ENCODE measurements at places on chromosomes 5 and 9.

DNA sequence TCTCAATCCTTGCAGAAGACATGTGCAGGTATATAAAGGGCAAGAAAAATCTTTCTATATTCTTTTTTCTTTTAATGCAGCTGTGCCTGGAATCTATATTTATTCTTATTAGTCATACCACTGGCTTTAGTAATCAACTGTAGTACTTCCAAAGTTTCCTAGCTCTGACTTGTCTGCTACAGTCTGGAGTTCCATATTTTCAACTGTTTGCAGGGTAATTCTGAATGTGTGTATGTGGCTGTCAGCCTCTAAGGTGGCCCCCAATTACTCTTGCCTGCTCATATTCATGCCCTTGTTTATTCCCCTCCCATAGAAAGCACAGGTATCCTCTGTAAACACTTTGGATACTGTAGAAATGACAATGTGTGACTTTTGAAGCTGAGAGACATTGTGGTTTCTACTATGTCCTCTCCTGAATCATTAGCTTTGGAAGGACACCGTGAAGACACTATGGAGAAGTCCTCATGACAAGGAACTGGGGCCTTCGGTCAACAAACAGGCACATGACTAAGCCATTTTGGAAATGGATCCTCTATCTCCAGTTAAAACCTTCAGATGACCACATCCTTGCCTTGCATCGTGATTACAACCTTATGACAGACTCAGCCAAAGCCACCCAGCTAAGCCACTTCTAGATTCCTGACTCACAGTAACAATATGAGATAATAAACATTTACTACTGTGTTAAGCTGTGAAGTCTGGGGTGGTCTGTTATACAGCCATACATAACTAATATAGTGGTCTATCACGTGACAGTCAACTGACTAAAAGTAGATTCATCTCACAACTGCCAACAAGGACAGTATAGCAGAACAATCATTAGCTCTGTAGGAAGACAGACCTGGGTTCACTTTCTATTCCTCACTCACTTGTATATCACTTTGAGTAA, 49.5 kb upstream of the SUSD1 start:
- DNase-seq = no peak

- no peak for DNase-seq
Measured at GRCh38 chr9:105319202-105319813, 74.9 kb downstream of the SLC44A1 start.

- no peak for DNase-seq
Measured at GRCh38 chr9:130672466-130672865, 8.1 kb downstream of the PRDM12 start.

- no peak for DNase-seq
Measured at GRCh38 chr5:19855031-19855430, 133.0 kb downstream of the CDH18 start.

DNA sequence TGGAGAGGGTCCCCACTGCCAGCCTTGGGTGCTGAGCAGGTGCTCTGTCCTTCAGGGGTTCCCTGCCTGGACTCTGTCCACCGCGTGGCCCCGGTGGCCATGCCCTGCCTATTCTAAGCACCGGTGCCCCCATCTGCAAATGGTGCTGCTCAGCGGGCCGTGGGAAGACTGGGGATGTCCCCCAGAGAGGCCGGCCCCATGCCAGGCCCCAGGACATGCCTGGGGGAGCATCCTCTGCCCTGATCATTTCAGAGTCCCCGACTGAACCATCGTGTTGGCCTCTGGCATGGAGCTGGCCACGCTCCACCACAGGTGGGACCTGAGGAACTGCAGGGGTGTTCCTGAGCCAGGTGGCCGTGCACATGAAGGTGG, 64.7 kb downstream of the RXRA start:
- DNase-seq = no peak

GRCh38 chr5:180013678-180014077, 57.9 kb downstream of the RNF130 start:
- no peak for DNase-seq

- DNase-seq = no peak
Measured at GRCh38 chr9:135609366-135609955, 29.9 kb downstream of the GLT6D1 start.

DNA sequence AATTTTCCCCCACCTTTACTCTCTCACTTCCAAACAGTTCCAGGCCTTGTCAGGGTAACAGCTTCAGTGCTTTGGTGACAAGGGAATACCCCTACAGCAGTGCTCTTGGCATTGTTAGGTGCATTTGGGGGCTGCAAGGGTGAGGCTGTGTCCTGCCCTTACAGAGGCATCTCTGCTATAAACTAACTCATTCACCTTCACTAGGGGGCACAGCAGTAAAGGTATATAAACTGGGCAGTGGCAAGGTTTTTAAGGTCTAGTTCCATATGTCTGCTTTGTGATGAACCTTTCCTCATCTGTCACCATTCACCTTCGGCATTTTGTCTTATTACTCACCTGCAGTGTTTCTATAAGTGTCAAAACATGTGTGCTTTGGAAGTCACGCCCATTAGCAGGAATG, 79.1 kb upstream of the GPR151 start:
- DNase-seq = no peak

DNA sequence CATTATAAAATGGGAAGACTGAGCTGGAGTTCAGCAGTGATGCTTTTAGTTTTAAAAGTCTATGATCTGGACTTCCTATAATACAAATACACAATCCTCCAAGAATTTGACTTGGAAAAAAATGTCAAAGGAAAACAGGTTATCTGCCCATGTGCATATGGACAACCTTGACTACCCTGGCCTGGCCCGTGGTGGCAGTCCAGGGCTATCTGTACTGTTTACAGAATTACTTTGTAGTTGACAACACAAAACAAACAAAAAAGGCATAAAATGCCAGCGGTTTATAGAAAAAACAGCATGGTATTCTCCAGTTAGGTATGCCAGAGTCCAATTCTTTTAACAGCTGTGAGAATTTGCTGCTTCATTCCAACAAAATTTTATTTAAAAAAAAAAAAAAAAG, 17.3 kb downstream of the MOCS2 start:
- no peak for DNase-seq

- no peak for DNase-seq
Measured at GRCh38 chr5:65927503-65928321, 1.3 kb downstream of the ERBIN start.

- DNase-seq = no peak
Measured at GRCh38 chr5:56761151-56761885, 54.0 kb upstream of the MAP3K1 start.

DNA sequence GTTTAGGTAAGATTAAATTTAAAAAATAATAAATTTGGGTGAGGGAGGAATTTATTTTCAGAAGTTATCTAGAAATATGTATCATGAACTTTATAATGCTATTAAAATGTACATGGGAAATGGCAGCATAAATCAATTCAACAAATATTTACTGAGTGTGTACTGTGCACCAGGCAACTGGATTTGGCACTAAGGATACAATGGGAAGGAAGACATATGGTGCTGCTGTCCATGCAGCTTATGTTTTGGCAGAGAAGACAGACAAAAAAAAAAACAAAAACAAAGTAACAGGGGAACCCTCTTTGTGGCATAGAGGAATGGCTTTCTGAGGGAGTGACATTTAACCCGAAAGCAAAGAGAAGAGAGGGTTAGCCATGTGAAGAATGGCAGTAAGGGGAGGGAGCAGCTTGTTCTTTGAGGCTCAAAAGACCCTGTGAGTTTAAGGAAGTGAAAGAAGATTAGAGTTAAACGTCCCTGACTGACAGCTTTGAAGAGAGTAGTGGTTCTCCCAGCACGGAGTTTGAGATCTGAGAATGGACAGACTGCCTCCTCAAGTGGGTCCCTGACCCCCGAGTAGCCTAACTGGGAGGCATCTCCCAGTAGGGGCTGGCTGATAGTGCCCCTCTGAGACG, 23.9 kb downstream of the CNTRL start:
- DNase-seq = no peak

DNA sequence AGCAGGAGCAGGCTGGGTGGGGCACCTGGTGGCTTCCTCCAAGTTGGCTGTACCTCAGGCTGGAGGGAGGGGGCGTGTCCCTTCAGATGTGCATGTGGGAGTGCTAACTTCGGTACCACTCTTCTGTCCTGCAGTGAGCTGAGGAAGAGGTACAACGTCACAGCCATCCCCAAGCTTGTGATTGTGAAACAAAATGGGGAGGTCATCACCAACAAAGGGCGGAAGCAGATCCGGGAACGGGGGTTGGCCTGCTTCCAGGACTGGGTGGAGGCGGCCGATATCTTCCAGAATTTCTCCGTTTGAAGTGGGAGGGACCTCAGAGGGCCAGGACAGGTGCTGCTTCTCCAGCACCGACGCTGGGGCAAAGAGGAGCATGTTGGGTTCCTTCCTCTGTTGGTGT, 9.3 kb downstream of the NXNL2 start:
- DNase-seq = no peak

GRCh38 chr5:109700516-109701153, 10.9 kb downstream of the MAN2A1 start:
- DNase-seq = no peak

- DNase-seq = no peak
Measured at GRCh38 chr5:149041242-149041641, 21.6 kb downstream of the SH3TC2 start.

GRCh38 chr9:130890124-130890523, 6.5 kb downstream of the QRFP start:
- DNase-seq = no peak

DNA sequence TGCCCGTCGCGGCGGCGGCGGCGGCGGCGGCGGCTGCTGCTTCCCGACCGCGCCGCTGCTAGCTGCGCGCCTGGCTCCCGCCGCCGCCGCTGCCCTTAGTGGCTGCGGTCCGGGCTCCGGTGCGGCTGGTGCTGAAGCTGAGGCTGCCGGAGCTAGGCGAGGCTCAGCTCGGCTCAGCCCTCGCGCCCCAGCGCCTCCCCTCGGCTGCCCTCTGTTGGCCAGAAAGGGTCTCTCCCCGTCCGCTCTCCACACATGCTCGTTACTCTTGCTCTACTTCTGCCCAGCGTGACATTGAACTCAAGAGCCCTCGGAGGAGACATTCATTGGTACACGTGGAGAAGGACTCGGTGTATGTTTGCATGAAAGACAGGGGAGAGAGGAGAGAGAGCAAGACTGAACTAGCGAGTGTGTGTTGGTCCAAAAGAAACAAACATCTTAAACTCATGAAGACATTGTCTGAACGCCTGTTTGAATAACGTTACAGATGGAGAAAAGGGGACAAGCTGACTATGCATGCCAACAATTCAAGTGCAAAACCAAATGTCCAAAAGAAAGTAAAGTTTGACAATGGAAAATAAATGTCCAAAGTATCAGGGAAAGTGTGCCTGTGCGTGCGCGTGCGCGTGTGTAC, at the start of gene HCN1:
HCN1 (minus strand) TSS at position 175 of the 631 bp plus-strand sequence.
- DNase-seq = peak; percentile 25

DNA sequence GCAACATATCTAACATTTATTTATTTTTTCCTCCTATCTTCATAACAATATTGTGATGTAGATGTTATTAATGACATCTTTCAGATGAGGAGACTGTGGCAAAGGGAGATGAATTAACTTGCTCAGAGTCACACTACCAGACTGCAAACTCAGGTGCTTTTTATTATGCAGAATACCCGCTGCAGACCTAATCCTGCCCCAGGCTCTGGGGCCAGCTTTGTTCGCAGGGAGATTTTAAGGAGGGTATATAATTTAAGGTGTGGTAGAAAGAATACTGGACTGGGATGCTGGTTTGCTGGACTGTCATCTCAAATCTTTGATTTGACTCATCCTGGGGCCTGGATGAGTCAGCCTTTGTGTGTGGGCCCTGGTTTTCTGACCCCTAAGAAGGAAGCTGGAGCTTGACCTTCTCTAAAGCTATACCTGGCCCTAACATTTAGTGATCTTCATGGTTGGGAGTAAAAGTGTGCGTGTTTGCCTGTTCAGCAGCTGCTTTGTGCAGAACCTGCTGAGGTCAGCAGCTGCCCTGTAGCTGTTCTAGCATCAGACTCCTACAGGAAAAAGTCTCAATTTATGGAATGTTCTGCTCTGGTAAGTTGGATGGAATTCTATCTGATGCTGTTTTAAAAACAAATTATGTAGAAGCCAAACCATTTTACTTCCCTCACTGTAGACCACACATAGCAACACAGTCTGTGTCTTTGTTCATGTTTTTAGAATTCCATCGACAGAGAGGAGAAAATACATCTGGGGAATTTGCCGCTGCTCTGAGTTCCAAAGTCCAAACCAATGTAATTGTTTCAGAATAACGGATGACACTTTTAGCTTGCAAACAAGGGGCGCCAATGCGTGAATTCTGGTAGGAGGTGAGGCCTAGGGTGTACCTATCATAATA, 4.5 kb downstream of the SLC36A1 start:
- DNase-seq = no peak

- DNase-seq = no peak
Measured at GRCh38 chr9:84738353-84738752, 68.8 kb downstream of the NTRK2 start.

All from urinary bladder (tissue), 4 donors.